ENCODE measurements at places on chromosomes 4 and X.

GRCh38 chr4:108204518-108204917, 35.8 kb upstream of the LEF1 start:
- no peak for DNase-seq

DNA sequence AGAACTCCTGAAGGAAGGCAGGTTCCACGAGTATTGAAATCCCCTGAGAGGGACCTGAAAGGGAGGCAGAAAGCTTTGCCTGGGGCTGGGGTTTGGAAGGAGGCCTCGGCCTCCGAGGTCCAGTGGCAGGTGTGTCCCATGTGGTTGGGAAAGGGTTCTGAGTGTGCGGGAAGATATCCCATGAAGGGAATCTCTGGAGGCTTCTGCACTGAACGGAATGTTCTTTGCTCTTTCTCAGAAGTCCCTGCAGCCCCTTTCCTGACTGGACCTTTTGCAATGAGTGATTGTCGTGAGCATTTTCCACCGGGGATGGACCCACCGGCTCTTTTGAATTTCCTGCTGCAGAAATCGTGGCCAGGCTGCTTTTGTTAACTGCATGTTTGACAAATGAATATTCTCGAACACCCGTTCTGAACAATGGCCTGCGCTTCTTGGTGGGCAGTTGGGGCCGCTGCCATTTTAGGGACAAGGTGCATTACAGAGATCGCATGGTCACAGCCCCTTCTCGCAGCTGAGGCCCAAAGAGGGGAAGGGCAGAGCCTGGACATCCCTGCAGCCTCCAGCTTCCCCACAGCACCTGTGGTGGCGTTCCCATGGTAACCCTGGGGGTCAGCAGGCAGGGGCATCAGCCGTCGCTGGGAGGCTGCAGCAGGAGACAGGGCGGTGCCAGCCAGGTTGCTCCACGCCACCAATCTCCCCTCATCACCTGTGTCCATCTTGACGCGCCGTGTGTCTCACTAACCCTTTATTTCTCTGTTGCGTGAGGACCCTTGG, 18.3 kb upstream of the HTRA3 start:
- no peak for DNase-seq

GRCh38 chrX:128653524-128654060, 601.4 kb upstream of the ACTRT1 start:
- no peak for DNase-seq

DNA sequence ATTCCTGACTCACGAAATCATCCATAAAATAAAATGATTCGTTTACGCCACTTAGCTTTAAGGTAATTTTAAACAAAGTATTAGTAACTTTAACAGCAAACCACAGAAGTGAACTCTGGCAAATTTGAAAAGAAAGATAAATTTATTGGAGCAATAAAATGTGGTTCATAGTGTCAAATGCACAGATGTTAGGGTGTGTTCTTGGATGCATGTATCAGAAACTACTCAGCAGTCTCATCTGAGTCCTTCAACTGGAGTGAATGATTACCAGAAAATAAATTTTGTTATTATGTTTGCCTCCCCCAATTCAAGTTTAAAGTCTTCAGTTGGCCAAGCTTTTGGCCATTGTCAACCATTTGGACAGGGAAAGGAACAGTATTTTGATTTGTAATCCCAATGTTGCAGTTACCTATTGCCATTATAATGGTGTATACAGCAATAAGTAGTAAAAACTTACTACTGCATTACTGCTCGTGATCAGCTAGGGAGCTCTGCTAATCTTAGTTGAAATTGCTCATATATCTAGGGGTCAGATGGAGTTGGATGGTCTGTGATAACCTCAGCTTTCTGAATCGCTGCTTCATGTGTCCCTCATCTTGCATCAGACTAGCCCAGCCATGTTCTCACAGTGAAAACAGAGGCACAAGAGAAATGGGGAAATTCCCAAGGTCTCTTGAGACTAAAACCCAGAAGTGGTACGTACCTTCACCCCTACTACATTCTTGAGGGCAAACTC, 254.6 kb upstream of the KCNIP4 start:
- DNase-seq: no peak

DNA sequence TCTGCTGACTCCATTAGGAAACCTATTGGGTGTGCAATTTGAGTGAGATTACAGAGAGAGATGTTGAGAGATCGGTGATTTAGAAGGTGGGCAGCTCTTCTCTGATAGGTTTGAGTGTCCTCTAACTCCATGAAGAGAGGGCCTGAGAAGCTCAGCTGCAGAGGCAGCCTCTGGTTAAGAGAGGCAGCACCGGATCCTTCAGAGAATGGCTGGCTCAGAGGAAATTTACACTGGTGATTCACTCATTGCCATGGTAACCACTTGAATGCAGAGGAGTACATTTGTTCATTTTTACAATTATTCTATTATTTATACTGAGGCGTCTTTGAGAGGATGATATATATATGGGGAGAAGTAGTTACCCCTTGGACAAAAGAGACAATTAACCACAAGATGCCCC, 171.7 kb downstream of the PDGFRA start:
- DNase-seq: no peak

GRCh38 chr4:140239311-140239710, 85.3 kb upstream of the MAML3 start:
- DNase-seq: no peak

DNA sequence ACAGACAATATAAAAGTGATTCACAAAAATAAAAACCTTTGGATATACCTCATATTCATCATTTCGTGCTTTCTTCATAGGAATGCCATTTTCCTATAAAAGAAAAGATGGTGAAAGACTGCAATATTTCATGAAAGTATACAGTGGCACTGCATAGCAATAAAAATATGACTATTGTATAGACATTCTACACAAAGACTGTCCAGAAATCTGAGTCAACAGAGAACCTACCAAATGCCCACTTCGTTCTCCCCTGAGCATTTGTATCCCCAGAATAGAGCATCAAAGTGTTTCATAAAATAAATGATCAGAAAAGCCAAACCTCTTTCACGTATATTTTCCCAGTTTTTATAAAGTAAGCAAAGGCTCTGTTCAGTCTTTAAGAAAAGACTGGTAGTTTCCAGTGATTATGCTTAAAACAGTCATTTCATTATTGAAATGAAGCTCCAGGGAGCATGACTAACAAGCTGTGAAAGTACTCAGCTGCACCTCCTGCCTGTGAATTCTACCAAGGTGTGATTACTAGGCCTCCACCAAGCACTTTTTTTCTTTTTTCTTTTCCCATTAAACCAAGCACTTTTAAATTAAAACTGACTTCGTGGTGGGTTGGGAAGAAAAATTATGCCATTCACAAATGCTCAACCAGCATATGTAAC, 20.2 kb downstream of the PPA2 start:
- DNase-seq: peak; percentile 49

DNA sequence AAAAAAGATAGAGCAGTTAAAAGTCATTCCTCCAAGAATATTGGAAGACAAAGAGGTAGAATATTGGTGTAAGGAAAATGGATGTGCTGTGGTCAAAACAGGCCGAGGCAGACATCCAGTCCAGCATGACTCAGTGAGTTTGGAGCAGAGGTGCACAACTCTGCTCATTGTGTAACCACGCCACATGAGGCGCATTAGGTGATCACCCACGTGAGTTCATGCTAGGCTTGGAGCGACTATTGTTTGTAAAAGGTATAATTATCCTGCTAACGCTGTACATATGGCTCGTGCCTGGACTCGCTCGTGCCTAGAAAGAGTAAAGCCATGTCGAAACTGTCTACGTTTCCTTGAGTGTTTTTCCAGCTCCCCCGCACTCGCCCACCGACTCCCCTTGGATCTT, 23.9 kb downstream of the C4orf54 start:
- no peak for DNase-seq

DNA sequence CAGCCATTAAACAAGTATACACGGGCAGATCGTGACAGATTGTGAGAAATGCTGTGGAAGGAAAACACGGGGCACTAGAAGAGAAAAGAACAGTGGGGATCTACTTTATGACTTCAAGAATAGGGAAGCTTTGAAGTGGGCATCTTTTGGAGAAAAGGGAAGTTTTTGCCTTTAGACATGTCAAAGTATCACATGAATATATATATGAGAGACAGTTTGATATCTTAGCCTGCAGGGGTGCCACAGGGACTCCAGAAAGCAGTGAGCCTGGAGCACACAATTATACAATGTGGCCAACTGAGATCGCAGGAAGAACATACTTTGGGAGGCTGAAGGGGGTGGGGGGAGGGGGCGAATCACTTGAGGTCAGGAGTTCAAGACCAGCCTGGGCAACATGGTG, 35.7 kb downstream of the RELL1 start:
- DNase-seq: no peak

- no peak for DNase-seq
Observed at GRCh38 chrX:153886915-153887314, 942 bp upstream of the L1CAM start.

DNA sequence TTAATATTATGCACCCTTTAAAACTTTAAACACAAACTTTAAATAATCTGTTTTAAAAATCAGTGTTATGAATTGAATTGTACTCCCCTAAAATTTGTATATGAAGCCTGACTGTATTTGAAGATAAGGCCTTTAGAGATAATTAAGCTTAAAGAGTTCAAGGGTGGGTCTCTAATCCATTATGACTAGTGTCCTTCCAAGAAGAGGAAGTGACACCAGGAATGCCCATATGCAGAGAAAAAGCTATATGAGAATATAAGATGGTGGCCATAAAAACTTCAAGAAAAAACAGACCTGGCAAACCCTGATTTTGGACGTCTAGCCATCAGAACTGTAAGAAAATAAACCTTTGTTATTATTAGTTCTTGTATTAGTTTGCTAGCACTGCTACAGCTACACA, 29.0 kb downstream of the UGT2A2 start:
- DNase-seq: no peak

DNA sequence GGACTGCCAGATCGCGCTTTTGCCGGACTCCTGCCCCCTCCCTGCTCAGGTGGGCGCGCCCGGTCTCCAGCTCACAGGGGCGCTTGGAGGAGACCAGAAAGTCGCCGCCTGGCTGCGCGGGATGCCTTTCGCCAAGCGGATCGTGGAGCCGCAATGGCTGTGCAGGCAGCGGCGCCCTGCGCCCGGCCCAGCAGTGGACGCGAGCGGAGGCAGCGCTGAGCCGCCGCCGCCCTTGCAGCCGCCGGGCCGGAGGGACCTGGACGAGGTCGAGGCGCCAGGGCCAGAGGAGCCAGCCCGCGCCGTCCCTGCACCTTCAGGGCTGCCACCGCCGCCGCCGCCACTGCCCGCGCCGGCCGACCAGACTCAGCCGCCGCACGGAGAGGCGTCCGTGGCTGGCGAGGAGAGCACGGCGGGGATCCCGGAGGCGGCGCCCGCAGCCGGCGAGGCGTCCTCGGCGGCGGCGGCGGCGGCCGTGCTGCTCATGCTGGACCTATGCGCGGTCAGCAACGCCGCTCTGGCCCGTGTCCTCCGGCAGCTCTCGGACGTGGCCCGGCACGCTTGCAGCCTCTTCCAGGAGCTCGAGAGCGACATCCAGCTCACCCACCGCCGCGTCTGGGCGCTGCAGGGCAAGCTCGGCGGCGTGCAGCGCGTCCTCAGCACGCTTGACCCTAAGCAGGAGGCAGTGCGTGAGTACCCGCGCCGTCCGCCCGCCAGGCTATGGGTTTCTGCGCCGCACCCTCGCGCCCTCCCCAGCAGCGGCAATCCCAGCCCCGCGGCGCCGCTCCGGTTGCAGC, 834 bp downstream of the NHS start:
- DNase-seq: no peak

DNA sequence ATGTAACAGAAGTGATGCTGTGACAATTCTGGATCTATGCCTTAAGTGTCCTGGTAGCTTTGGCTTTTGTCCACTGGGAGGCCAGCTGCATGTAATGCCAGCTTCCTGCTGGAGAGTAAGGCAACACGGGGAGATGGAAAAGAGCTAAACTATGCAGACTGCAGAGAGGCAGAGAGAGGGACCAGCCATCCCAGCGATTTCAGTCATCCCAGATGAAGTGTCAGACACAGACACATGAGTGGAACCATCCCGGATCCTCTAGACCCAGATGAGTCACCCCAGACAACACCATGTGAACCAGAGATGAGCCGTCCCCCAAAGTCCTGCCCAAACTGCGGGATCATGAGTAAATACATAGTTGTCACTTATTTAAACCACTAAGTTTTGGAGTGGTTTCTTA, 14.6 kb downstream of the SRPX start:
- DNase-seq: no peak

GRCh38 chrX:22351966-22352365, 79.3 kb downstream of the CBLL2 start:
- no peak for DNase-seq

DNA sequence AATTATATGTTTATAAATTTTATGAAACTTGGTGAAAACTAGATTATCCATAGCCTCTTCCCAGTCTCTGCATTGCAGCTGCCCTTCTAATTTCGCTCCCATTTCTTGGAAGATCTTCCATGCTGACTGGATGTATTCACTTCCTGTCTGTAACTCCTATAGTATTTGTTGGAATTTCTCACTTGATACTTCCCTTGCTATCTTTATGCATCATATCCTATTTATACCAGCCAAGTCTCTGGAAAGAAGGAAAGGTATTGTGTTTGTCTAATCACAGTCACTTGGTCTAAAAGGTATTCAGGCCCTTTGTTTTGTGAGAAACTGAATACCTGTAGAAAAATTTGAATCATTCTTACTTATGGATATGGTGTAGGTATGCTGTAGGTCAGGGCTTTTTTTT, 870.9 kb upstream of the FRG1 start:
- no peak for DNase-seq

DNA sequence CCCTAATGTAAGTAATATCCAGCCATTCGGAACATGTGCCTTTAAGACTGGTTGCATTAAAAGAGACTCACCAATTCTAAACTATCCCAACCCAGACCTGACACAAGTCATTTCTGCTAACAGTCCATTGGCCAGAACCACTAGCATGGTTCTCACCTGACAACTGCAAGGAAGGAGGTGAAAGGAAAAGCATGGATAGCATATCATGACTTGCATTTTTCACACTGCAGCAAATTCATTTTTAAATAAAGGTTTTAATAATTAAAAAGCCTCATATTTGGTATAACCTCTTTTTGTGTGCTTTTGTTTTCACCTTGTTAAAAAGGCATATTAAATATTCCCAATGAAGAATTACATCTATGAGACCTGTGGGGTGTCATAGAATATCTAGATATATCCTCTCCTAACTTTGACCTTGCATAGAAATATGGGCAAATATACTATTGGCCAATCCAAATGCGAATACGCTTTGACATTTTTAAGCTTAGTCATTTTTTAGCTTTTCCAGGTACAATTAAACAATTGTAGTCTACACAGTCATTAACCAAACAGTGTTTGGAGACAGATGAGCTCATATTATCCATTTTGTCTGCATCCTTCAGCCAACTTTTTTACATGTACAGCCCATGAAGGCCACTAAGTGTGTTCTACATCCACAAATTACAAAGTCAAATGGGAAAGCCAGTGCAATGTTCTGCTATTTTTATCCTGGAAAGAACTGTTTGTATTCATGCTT, 295.3 kb downstream of the PDGFC start:
- DNase-seq: no peak

- DNase-seq: no peak
Observed at GRCh38 chrX:56744996-56745395, 16.0 kb downstream of the NBDY start.
